DMS153 (cell line): ENCODE measurements at places on chromosomes 7 and 10.

- no peak for DNase-seq
These were observed at the start of gene NPY for GRCh38 chr7:24283897-24284698. Gene NPY (plus strand): TSS chr7:24284190. CDS start chr7:24285241, 1,051 bp downstream.

GRCh38 chr10:44245601-44245938 lies 139.3 kb downstream of the CXCL12 start:
- DNase-seq = no peak

- no peak for DNase-seq
These were observed 1.4 kb downstream of the HYAL4 start for GRCh38 chr7:123846217-123846891.

GRCh38 chr10:75013007-75013406 lies 98.4 kb upstream of the SAMD8 start:
- DNase-seq = no peak

GRCh38 chr7:83751217-83751616 lies 102.3 kb upstream of the SEMA3E start:
- no peak for DNase-seq

DNA sequence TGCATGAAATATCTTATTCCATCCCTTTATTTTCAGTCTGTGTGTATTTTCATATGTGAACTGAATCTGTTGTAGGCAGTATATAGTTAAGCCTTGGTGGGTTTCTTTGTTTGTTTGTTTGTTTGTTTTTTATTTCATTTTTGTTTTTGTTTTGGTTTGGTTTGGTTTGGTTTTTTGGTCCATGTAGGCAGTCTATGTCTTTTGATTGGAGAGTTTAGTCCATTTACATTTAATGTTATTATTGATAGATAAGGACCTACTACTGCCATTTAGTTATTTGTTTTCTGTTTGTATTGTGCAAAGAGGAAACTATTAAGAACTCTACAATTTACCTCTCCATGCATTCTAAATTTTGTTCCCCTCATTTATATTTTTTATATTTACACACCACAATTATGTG lies 695.9 kb upstream of the GRM3 start:
- no peak for DNase-seq

DNA sequence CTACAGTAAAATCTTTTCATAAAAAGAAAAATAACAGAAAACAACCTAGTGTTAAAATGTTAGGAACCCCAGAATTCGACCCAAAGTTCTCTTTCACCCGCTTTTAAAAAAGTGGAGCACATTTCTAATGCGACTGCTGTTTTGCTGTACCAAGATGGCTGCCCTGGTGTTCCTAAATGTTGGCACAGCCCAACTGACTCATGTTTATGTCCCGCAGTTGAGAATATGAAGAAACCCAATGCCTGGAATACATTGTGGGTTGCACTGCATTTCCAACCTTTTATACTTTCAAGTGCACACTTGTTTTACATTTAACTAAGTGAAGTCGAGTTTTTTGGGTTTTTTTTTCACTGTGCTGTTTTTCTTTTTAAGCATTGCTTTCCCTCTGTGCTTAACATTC lies 944 bp downstream of the STEAP1B start:
- no peak for DNase-seq

DNA sequence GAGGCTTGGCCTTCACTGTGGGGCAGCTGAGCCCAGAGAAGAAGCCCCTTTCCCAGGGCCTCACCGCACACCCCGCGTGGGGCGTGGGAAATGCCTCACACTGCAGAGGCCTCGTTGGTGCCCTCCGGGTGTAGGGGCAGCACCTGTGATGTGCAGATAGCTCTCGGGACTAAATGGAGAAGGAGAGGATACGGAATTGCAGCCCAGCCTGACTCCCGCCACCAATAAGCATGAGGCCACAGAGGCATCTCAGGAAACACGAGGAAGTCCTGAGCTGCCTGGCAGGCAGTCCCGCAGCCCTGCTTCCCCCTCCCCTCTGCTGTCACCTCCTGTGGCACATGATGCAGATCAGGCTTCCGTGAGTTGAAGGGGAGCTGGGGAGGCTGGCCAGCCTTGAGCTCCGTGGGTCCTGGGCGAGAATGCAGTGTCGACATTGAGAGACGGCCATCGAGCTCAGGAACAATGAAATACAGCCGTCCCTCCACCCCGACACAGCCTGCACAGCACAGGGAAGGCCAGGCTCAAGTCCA lies 59.6 kb upstream of the PPP2R2D start:
- DNase-seq = no peak
